Heart left ventricle (tissue), 16 donors: ENCODE measurements at places on chromosomes 2 and 18. TPM values are rescaled to one million over a fixed set of nuclear protein-coding genes. Genes with fewer than 3 reads are reported as not detected.

DNA sequence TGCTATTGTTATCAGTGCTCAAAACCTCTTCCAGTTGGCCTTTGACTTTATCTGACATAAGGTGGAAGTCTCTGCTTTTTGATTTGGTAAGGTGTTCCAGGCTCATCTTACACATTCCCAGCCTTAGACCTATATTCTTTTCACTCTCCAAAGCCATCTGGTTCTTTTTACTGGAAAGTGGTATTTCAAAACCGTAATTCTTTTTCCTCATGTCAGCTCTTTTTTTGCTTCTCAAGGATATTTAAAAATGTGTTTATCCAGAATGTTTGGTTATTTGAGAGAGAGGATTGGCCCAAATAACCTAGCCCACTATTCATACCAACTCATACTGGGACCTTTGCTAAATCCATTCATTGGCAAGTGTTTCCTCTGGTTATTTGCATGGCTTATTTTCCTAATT lies 411.2 kb upstream of the PIK3C3 start:
- H3K4me1 ChIP-seq: no peaks in the 10 kb centered on the region
- no peaks in the 10 kb centered on the region for H3K27me3 ChIP-seq
- H3K4me3 ChIP-seq: no peak overlapping the region
- H3K36me3 ChIP-seq: no peaks in the 10 kb centered on the region

DNA sequence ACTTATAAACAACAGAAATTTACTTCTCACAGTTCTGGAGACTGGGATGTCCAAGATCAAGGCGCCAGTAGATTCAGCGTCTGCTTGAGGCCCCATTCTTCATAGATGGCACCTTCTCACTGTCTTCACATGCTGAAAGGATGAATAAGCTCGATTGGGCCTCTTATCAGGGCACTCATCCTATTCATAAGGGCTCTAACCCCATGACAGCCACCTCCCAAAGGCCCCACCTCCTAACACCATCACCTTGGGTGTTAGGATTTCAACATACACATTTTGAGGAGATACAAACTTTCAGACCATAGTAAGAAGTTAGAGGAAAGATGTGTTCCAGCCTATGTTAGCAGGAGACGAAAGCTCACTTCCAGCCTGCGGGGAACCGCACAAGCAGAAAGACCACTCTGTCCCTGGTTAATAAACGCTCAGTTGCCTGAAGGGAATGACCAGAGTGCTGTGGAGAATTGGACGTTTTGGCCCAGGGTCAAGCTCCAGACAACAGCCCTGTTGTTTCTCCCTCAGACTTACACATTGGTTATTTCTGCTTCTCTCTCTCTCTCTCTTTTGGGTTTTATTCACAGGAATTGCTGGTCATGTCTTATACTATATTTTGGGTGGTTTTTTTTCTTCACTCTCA lies 90.3 kb downstream of the MAPRE2 start:
- peaks cover 26% of the 10 kb centered on the region for H3K4me1 ChIP-seq
- H3K4me3 ChIP-seq: no peak overlapping the region
- DNase-seq: no peak
- H3K27me3 ChIP-seq: no peaks in the 10 kb centered on the region
- peaks cover 94% of the 10 kb centered on the region for H3K36me3 ChIP-seq
- H3K27ac ChIP-seq: peak overlapping the region; percentile 8

- H3K4me3 ChIP-seq: no peak overlapping the region
- DNase-seq: no peak
- H3K27ac ChIP-seq: peak overlapping the region; percentile 69
- H3K36me3 ChIP-seq: peaks cover 97% of the 10 kb centered on the region
These were observed 25.2 kb upstream of the CASP10 start for GRCh38 chr2:201157694-201158093.

GRCh38 chr18:76445741-76446232 lies 49.3 kb downstream of the ZNF516 start:
- no peak overlapping the region for H3K4me3 ChIP-seq
- peaks cover 7% of the 10 kb centered on the region for H3K36me3 ChIP-seq
- no peaks in the 10 kb centered on the region for H3K27me3 ChIP-seq
- H3K27ac ChIP-seq: no peak overlapping the region
- peaks cover 56% of the 10 kb centered on the region for H3K4me1 ChIP-seq

DNA sequence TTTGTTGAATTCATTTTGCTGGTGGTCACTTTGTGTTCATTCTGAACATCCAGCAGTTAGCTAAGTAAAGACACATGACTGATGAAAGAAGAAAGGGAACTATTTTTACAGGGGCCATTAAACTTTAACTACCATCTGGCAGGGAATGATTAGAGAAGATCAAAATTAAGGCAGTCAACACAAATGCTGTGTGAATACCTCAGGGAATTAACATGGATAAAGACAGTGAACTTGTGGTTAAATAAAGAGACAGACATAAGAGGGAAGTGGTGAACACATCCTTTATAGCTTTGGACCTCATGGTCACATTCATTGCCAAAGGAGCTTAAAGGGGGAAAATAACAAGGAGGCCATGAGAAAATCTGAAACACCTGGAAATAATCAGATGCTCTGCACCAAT lies 52.6 kb upstream of the ATP5MC3 start:
- H3K27ac ChIP-seq: no peak overlapping the region
- no peak overlapping the region for H3K4me3 ChIP-seq
- no peaks in the 10 kb centered on the region for H3K4me1 ChIP-seq
- H3K27me3 ChIP-seq: no peaks in the 10 kb centered on the region
- no peak for DNase-seq

The TMEM131 gene
- total RNA-seq: 31.2 TPM

The CHMP3 gene
- 161 TPM for total RNA-seq
